ENCODE measurements at places on chromosomes 16 and 17. TPM values are rescaled to one million over a fixed set of nuclear protein-coding genes. Genes with fewer than 3 reads are reported as not detected.

DNA sequence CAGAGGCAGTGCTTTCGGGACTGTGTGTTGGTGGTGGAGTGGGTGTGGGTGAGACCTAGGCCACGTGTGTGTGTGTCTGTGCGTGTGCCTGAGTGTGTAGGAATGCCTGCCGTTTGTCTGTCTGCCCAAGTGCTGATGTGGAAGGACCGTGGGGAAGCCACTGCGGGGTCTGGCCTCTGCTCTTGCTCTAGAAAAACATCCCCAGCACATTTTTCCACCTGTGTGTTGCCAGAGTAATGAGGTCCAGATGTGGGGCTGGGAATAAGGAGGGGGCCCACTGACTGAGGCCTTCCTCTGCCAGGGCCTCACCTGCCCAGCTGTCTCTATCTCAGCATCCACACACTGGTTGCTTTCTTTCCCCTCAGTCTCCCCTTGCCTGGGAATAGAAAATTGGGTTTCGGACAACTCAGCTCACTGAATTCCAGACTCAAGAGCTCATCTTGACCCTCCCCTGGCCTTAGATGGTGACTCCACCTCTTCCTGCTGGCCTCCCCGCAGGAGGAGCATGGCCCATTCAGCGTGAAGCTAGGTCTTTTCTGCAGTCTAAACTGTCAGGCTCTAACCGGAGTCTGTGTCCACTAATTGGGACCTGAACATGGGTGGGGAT lies 7.6 kb downstream of the SGCA start:
- DNase-seq = no peak

- DNase-seq = no peak
Measured at GRCh38 chr17:30228011-30228410, 7.5 kb downstream of the SLC6A4 start.

DNA sequence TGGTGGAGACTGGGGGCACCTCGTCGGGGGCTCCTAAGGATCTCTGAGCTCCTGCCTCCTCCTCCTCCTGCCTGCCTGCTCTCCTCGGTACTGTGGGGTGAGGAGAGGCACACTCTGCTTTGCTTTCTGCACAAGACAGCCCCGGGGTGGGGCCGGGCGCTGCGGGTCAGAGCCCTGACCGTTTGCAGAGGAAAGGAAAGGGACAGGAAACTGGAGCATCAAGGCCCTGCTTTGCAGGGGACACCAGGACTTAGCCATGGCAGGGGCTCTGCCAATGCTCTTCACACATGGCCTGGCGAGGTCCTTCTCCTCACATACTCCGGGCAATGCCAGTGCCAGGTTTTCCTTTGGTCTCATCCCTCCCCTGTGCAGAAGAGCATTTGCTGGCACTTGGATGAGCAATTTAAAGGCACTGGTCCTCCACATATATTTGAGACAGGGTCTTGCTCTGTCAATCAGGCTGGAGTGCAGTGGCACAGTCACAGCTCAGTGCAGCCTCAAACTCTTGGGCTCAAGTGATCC lies 23.8 kb upstream of the DOC2B start:
- no peak for DNase-seq

DNA sequence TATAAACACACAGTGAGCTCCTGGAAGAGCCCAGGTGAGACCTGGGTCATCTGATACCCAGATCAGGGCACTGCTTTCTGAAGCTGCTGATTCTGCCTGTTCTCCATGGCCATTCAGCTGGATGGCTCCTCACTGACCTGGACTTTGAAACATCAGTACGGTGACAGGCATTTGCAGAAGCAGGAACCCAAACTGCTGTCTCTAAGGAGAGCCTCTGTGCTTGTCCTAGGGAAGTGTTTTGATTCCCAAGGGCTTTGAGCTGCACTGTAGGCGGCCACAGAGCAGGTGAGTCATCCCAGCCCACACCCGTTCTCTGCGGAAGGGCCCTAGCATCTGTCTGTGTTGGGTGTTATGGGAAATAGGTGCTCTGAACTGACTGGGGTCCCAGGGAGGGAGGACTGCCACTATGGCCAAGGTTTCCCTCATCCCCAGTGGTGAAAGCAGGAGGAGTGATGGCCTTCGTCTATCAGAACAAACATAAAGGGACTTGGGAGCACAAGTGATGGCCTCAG lies 60.7 kb upstream of the ADCY9 start:
- no peak for DNase-seq

- DNase-seq = no peak
Measured at GRCh38 chr17:66331038-66331816, 28.8 kb downstream of the PRKCA start.

DNA sequence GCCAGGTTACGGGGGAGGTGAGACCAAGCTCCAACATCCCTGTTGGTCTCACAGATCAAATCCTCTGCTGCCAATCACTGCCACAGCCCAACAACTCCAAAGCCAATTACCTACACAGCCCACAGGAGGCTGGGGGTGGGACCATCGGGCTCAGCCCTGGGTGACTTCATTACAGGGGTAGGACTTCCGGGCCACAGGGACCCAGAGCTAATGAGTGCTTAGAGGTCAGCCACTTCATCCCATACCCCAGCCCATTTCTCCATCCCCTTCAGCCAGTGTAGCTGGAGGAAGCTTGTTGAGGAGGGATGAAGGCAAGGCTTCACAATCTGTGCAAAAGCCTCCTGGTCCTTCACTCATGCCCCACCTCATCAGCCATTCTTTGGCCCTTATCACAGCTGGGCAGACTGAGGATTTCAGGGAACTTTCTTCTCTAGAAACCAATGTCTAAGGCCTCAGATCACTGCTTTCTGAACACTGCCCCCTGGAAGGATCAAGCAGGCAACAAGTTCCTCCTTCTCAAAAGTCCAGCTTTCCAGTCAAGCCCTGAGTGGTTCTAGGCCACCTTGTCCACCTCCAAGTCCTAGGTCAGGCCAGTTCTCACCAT lies 5.8 kb downstream of the FOXN1 start:
- no peak for DNase-seq

- no peak for DNase-seq
Measured at GRCh38 chr16:89705006-89705405, 3.5 kb upstream of the SPATA2L start.

- no peak for DNase-seq
Measured at GRCh38 chr17:7034955-7035590, 742 bp upstream of the SLC16A13 start.

DNA sequence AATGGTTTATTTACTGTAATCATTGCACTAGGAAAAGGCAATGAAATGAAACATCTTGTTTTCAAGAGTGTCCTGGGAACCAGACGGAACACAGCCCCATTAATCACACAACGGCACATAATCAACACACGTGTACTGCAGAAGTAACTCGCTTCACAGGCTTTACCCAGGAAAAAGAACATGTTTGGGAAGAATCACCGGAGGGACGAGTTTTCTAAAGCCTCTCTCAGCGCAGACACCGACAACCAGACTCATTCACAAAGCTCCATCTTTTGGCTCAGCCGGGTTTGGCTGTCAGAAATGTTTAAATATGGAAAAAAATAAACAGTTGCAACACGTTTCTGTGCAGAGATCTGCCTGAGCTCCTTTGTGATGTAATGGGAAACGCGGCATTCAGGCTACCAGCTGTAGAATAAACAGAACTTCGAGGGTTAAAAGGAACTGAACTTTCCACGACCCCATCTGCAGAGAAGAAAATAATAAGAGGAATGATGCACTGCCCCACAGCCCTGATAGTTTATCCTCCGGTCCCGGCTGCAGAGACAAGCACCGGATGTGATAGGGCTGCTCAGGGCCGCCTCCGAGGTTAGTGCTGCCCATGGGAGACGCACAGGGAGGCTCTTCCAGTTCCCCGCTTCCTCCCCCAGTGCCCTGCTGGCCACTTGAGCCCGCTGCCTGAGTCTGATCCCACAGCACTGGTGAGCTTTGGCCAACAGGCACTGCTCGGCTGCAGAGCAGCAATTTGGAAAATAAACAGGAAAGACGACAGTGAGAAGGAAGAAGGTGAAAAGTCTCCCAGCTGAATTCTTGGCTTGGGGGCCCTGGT lies 119.8 kb downstream of the HIC1 start:
- DNase-seq = peak; percentile 71

- DNase-seq = no peak
Measured at GRCh38 chr17:18163547-18163946, 20.1 kb upstream of the ALKBH5 start.

GRCh38 chr17:68133346-68134045 lies 98.0 kb downstream of the KPNA2 start:
- no peak for DNase-seq

GRCh38 chr17:76095943-76096342 lies 7.6 kb downstream of the EXOC7 start:
- no peak for DNase-seq

DNA sequence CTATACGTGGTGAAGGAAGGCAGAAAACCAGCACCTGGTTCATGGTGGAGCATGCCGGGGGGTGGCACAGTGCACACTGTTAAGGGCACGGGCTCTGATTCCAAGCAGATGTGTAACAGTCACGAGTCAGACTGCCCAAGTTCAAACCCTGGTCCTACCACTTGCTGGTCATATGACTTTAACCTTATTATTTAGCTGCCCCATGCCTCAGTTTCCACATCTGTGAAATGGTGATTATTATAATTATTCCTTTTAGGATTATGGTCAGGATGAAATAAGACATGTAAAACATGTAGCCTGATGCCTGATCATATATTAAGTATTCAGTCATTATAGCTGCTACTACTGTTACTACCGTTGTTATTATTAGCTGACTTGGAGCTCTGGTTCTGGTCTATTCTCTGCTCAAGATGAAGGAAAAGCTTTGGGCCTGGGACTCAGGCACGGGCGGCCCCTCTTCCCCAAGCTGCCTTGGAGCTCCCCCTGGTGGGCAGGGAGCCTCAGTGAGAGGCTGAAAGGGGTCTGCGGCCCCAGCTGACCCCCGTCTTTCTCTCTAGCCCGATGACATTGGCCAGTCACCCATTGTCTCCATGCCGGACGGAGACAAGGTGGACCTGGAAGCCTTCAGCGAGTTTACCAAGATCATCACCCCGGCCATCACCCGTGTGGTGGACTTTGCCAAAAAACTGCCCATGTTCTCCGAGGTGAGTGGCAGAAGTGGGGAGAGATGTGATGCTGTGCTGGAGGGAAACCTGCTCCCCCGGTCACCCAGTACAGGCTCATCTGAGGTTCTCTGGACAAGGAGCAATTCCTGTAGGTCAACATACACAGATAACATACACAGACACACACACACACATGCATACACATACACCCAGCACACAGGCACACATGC lies 14.0 kb downstream of the NR1D1 start:
- no peak for DNase-seq

DNA sequence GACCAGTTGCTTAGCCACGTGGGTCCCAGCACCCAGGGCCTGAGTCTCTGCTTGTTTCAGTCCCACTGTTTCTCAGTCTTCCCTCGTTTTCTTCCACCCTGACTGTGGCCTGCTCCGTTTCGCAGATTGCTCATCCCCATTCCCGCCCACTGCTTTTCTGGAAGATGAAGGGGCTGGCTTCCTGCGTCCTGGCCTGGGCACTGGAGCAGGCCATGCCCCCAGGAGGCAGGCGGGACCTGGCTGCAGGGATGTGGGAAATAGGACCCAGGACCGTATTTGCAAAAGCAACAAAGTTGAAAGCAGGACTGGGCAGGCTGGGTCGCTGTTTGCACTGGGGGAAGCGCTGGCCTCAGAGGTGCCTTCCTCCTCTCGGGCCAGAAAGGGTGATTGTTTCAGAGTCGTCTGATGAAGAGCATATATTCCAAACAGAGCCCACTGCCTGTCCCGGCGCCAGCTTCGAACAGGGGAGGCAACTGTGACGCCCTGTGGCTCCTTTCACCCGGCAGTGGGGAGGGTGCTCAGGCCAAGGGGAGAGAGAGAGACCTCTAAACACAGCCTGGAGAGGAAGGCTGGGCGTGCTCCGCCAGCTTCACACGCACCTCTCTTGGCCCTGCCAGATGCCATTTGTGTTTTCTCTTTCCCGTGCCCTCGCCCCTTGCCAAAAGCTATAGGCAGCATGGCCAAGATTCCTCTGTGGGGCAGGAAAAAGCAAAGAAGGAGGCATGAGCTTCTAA lies 108.6 kb downstream of the CMIP start:
- DNase-seq = no peak

GRCh38 chr17:33506889-33507650 lies 214.0 kb upstream of the ASIC2 start:
- DNase-seq = peak; percentile 29

Gene SOST
- 57.2 TPM for polyA plus RNA-seq

Gene TBX2
- 58.3 TPM for polyA plus RNA-seq

Gene PIK3R5
- polyA plus RNA-seq = 1.1 TPM

Gene OR1F1
- polyA plus RNA-seq = not detected

Gene FBXL16
- 0.96 TPM for polyA plus RNA-seq

Gene CEP20
- polyA plus RNA-seq = 37.2 TPM
